ENCODE measurements at places on chromosomes 16 and 17.

- no peak for DNase-seq
Observed at GRCh38 chr17:13008461-13008860, 9.4 kb downstream of the ELAC2 start.

GRCh38 chr17:4759776-4760236 is 11.9 kb upstream of the TM4SF5 start:
- DNase-seq, result no peak

GRCh38 chr16:16127469-16128116 is 95.7 kb downstream of the ABCC6 start:
- DNase-seq, result peak; percentile 63

DNA sequence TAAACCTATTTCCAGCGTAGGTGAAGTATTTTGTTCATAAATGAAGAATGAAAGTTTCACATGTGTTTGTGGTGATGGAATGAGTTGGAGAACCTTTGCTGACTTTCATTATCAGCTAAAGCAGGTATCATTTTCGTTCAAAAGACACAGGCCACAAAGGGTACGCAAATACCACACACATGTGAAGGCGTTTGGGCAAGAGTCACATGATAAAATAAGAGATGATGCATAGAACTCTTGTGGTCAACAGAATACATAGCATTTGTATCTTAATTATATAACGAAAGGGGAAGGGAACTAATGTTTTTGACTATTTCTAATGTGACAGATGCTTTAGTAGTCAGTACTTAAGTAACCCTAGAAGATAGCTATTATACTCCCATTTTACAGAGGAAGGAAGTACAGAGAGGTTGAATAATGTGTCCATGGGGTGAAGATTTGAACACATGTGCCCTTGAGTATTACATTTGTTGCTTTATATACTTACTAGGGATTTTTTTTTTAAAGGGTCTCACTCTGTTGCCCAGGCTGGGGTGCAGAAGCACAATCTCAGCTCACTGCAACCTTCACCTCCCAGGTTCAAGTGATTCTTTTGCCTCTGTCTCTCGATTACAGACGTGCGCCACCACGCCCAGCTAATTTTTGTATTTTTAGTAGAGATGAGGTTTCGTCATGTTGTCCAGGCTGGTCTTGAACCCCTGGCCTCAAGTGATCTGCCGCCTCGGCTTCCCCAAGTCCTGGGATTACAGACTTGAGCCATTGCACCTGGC is 4.8 kb downstream of the RPA1 start:
- DNase-seq, result no peak

- DNase-seq, result no peak
Observed at GRCh38 chr17:47948706-47949196, 7.4 kb downstream of the PNPO start.

DNA sequence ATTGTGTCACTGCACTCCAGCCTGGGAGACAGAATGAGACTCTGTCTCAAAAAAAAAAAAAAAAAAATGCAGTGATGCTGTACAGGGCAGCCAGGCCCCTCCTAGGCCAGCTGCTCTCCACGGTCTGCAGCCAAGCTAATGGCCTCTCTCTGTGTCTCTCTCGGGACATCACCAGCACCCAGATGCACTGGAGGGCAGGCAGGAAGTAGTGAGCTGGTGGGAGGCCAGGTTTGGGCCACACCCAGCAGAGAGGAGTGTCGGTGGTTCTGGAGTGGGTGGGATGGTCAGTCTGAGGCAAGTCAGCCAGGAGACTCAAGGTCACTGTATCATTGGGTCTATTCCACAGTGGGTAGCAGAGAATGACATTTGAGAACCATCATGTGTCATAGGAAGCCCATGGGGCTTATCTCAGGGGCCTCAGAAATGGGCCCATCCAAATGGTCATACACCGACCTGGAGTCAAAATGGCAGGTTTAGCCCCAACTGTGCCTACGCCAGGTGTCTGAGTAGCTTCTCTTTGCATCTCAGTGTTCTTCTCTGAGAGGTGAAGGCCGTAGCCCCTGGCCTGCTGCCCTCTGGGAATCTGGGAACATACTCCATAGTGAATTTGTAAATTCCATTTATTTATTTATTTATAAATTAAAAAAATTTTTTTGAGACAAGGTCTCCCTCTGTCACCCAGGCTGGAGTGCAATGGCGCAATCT is 22.7 kb downstream of the WNT9B start:
- DNase-seq, result no peak
